Posterior cingulate gyrus (tissue), 11 donors: ENCODE measurements at places on chromosomes 2 and 18.

DNA sequence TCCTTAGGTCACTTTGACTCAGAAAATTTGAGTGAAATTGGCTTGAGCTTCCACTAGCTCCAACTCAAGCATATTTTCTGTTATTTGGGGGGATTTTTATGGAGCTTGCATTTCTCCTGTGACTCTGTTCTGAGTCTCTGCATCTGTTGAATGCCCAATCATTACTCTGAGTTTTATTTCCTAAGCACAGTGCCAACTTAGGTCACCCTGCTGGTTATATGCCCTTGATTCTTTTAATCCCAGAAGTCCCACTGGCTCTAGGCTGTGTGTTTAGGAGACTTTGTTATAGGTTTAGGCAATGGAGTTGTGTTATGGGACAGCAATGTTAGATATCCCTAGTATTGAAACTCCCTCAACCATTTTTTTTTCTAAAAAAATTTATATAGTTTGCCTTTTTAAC lies 198.2 kb upstream of the DTNA start:
- DNase-seq = no peak

- no peak for DNase-seq
These were observed 69.3 kb upstream of the CHN1 start for GRCh38 chr2:175074478-175074877.

- DNase-seq = no peak
These were observed 4.3 kb downstream of the IMPA2 start for GRCh38 chr18:11985586-11985985.

GRCh38 chr2:19839438-19839837 lies 62.3 kb downstream of the TTC32 start:
- no peak for DNase-seq

DNA sequence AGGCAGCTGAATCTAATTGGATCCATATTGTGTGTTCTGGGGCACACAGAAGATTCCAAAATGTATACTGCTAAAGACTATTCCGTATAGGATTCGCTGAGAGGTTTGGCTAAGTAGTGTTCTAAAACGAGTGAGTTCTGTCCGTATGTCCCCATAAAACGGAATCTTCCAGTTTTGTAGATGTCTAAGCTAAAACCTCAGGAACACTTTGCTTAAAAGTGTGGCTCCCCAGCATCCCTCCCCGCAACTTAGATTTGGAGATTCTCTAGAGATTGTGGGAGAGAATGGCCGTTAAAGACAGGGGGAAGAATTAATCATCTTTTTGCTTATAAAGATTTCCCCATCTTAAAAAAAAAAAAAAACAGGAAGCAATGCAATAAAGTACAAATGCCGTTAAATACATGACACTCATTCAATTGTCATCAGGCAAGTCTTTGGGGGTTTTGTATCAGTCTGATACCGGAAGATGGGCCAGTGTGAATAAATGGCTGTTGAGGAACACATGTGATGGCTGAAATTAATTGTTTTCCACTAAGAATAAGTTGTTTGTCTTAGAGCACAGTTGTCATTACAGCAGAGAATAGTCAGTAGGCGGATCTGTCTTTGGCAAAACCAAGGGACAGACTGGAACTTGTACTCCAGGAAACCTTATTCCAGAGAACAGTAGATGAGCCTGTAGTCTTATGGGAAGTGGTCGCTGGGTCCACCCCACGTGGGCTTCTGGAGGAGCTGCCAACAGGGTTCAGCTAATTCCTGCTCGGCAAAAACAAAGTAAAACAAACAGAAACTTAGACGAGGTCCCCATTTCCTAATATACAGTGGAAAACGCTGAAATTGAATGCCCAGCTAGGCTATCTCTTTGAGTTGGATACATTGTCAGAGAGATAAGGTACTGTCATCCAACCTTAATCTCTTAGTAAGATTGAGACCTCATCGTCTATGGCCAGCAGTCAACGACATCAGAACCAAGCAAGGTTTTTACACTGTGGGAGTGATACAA lies 1.7 kb downstream of the EMILIN2 start:
- DNase-seq = no peak

DNA sequence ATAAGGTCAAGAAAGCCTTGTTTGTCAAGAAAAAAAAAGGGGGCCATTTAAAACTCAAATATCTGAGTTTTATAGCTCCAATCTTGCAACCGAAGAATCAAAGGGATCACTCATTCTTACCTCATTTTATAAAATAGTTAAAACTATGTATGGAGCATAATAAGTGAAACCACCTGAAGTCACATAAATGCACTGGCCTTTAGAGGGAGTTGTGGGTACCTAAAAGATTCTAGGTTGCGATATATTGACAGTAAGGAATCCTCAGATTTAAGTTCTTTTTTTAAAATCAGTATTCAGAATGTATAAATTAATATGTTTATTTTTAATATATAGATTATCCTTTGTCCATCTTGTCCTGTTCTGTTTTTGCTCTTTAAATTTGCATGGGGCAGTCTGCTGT lies 3.4 kb downstream of the ARHGAP28 start:
- DNase-seq = no peak

DNA sequence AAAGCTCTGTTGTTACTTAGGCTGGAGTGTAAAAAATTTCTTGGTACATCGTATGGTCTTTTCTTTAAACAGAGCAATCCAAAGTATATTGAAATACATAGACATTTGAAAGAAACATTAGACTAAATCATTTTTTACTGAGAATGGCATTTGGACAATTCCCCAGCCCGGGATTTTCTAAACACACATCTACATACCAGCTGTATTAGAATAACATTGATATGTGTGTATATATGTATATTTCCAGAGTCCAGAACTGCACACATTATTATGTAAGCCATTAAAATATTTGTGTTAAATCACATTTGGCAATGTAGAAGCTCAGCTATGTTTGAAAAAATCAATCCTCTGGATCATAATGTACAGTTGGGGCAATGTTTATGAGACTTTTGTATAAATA lies 1853.6 kb upstream of the LRRTM1 start:
- DNase-seq = no peak

GRCh38 chr18:63664571-63664970 lies 2.9 kb upstream of the SERPINB3 start:
- DNase-seq = no peak

DNA sequence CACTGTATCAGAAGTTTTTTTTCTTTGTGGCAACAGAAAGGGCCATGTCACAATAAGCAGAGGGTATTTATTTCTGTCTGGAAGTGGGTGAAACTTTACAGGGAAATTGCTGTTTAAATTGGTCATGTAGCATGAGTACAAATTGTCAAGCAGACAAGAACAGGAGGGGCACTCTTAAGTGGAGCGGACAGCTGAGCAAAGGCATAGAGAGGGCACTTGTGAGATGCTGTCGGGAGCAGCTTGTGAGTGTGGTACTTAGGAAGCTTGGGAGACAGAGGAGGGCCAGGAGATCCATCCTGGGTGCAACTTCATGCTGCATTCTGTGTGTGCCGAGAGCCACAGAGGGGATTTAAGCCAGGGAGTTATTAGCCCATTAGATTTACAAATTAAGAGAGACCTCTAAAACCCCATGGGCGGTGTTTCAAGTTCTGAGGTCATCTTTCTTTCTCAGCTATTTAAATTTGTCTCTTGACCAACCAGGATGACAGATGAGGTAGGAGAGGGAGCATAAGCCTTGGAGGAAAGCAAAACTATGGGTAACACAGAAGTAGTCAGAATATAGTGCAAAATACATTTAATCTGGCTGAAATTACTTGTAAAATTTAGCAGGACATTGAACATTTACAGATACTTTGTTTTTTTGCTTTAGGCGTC lies 30.4 kb downstream of the INPP4A start:
- no peak for DNase-seq

DNA sequence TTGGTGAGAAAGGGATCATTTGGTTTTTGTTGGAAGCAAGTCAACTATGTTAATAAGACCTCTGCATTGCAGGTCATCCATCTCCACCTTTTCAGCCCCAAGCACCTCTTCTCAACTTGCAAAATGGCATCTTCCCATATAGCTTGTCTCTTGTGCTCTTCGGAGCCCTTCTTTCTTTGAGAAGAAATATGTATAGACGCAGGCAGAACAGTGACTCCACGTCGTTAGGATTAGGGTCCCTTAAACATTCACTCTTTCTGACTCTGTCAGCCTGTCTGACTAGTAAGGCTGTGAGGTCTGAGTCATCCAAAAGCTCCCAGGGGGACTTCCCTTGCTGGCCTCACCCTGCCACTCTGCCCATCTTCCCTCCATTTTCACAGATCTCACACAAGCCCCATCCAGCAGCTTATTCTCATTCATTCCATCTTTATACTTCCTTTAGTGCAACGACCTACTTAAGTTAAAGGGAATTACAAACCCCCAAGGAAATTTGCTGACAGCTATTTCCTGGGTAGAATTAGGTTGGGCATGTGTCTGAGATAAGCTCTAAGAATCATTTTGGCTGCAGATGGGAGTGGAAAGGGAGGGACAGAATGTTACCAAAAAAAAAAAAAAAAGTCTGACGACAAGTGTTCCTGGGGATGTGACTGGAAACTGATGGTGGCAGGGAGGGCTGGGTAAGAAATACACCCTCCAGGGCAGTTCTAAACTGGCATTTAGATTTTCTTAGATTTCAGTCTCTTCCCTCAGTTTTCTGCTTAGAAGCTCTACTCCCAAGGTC lies 37.7 kb upstream of the MEX3C start:
- DNase-seq = no peak

DNA sequence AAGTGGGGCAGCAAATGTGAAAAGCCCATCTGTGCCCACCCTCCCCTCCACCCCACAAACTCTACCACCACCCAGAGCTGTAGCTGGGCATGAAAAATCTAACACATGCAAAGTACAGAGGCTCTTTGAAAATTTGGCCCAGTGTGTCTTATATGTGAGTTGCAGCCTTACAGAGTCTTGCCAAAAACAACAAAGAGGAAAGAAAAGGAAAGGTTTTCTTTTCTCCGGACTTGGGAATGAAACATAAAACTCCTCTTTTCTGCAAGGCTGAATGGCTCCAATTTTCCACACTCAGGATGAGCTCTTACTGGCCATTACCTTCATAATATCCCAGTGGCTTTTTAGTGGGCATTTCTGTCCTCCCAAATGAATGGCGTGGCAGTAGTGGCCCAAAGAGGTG lies 27.9 kb upstream of the POU3F3 start:
- DNase-seq = no peak

- DNase-seq = no peak
These were observed 66.7 kb upstream of the RPL31 start for GRCh38 chr2:100935372-100935752.

DNA sequence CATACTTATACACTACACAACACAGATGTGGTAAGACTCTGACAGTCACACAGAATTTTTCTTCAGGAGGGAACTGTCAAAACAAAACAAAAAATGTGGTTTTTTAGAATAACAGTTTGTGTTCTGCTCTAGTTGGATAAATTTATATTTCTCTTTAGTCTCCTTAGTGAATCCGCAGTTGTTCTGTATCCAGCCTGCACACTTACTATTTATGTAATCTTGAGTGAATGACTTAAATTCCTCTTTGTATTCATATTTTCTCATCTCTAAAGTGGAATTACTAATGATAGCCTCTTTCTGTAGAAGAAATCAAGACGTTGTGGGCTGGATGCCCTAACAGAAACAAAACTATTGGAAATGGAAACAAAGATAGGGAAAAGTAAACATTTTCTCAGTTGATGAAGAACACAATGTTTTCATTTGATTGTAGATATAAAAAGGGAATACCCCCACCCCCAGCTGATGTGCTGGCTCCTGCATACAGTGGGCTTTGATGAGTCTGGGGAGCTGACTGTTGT lies 375.2 kb downstream of the TRIB2 start:
- no peak for DNase-seq

GRCh38 chr2:60926741-60927552 lies 45.6 kb downstream of the REL start:
- DNase-seq = no peak

- no peak for DNase-seq
These were observed 90.3 kb downstream of the HDAC4 start for GRCh38 chr2:239310401-239311061.

DNA sequence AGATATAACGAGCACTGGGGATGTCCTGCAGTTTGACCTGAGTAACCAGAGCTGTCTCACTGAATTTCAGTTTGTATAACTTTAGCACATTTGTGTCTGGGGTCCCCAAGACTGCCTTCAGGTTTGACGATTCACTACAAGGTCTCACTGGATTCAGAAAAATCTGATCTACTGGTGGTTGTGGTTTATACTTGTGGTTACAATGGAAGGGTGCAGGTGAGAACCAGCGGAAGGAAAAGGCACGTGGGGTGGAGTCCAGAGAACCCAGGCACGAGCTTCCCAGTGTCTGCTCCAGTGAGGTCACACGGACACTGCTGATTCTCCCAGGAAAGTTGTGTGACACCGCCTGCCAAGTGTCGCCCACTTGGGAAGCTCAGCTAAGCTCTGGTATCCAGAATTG lies 126.0 kb downstream of the ZNF236 start:
- no peak for DNase-seq

- no peak for DNase-seq
These were observed 750 bp upstream of the RMP24 start for GRCh38 chr18:35971661-35972196.

- no peak for DNase-seq
These were observed 89.4 kb upstream of the MAPRE2 start for GRCh38 chr18:34951625-34952379.

DNA sequence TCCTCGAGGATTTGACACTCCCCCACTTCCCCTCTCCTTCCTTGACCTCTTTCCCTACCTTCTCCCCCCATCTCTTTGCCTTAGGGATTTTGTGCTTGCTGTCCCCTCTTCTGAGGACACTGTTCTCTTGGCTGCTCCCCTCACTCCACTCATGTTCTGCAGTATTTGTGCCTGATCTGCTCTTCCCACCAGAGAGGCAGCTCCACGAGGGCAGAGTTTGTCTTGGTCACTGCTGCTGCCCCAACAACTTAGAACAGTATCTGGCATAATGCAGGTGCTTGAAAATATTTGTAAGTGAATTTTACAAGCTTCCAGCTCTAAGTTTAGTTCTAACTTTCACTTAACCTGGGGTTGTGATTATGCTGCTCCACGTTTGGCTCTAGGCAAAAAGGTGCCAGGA lies 10.0 kb upstream of the WIPF1 start:
- no peak for DNase-seq

GRCh38 chr2:168956392-168956791 lies 55.3 kb downstream of the G6PC2 start:
- DNase-seq = no peak

DNA sequence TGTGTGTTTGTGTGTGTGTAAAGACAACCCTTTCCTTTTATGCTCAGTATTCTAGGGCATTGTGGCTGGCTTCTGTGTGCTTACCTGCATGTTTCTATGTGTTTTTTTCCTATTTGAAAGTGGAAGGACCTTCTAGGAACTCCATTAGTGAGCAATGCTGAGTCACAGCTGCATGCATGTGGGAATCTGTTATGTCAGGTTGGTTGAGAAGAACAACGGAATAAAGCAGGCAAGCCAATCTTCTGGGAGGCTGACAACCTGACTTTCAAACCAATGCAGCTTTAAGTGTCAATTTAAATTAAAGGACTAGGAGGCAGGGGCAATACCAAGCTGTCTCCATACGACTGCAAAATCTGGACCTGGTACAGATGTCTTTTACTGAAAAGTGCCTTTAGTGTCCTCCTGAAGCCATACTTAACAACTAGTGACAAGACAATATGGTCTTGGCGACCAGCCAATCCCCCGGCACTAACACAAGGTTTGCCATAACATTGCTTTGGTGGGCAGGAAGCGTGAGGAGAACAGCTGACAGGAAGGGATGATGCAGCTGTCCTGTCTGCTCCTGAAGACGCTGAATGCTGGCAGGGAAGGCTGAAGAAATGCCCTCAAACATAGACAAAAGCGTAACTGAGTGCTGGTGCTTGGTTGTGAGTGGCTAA lies 514.7 kb upstream of the CDH7 start:
- no peak for DNase-seq
